Ecto neural progenitor cell (in vitro differentiated cells): ENCODE measurements at places on chromosomes 3 and 15.
A peak's percentile ranks its signal among the peaks of the same experiment; 100 is the strongest.

- DNase-seq, result no peak
Observed at GRCh38 chr3:177484926-177485325, 287.6 kb upstream of the TBL1XR1 start.

GRCh38 chr3:40899286-40899712 lies 300.0 kb upstream of the CTNNB1 start:
- no peak for DNase-seq

- no peak for DNase-seq
Observed at GRCh38 chr3:8303466-8303865, 198.2 kb upstream of the LMCD1 start.

GRCh38 chr15:69668039-69668705 lies 215.6 kb downstream of the RPLP1 start:
- DNase-seq, result no peak

GRCh38 chr3:32208447-32208846 lies 30.0 kb upstream of the CMTM8 start:
- DNase-seq, result no peak

DNA sequence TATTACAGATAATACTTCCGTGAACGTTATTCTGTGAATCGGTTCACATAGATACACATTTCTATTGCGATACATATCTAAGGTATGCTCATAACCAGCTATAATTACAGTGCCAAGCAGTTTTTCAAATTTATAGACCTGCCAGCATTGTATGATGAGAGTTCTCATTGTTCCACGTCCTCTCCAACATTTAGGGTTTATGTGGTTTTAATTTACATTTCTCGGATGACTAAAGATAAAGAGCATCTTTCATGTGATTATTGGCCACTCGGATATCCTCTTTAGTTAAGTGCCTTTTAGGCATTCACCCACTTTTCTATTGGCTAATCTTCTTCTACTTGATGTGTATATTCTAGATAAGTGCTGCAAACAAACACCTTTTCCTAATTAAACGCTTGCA lies 134.7 kb upstream of the CCDC54 start:
- no peak for DNase-seq

DNA sequence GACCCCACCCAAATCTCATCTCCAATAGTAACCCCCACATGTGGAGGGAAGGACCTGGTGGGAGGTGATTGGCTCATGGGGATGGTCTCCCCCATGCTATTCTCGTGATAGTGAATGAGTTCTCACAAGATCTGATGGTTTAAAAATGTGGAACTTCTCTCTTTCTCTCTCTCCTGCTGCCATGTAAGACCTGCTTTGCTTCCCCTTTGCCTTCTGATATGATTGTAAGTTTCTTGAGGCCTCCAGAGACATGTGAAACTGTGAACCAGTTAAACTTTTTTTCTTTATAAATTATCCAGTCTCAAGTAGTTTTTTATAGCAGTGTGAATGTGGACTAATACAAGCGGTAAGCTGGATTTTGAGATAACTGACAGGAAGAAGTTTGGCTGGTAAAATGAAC lies 60.3 kb upstream of the MBNL1 start:
- no peak for DNase-seq

DNA sequence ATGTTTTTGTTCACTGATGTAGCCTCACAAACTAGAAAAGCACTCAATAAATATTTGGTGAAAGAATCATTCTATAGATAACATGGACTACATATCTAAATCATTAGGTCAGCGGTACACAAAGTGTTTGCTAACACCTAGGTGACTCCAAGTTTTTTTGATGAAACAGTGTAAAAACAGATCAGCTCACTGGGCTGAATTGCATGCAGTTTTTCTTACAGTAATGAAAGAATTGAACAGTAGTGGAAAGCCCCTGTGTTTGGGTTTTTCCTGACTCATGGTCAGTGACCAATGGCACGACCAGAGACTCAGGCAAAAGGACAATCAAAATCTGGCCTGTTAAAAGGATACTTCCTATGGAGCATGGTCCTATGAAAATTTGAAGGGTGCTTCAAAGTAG lies 384.3 kb upstream of the EPHA6 start:
- DNase-seq, result no peak

GRCh38 chr3:14371573-14372474 lies 30.6 kb upstream of the SLC6A6 start:
- DNase-seq, result no peak

DNA sequence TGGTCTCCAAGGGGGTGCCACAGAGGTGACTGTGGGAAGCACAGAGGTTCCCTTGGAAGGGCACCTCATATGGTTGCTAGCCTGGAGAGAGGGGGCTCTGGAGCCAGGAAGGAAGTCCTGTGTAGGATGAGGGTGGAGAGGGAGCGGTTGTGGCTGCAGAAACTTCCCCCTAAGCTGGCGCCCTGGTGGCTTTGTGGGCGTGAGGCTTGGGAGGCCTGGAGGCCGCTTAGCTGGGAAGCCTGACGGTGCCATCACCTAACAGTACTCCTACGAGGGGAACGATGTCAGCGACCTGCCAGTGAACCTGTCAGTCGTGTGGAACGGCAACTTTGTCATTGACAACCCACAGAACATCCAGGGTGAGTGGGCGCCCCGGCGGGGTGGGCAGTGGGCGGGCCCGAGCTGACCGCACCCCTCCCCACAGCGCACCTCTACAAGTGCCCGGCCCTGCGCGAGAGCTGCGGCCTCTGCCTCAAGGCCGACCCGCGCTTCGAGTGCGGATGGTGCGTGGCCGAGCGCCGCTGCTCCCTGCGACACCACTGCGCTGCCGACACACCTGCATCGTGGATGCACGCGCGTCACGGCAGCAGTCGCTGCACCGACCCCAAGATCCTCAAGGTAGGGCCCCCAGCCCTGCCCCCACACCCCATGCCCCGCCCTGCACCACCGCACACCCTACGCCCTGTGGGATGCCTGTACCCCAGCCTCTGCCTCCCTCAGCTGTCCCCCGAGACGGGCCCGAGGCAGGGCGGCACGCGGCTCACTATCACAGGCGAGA lies 31.0 kb downstream of the PLXNA1 start:
- no peak for DNase-seq

DNA sequence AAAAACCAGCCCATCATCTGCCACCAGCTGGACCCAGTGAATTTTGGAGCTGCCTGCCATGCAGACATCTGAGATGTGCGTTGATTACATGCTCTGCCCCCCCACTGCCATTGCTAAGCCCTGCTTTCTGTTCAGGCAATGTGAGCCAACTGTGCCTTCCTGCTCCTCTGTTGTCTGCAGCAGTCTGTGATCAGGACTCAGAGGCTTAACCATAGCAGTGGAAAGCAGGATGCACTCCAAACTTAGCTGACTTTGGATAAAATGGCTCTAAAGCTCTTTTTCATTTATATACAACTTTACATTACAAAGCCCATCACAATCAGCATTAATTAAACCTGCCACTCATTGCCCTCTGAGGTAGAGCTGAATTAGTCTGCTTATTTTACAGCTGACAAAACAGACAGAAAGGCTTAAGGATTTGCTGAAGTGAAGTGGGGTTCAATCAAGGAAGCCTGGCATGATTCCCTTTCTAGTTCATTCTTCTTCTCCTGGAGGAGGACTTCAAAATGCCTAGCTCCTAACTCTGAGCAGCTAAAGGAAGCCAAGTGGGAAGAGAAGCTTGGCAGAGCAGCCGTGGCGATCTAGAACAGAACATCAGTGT lies 15.7 kb upstream of the RPS27L start:
- peak; percentile 54 for DNase-seq

- no peak for DNase-seq
Observed at GRCh38 chr15:56241374-56242105, 2.1 kb downstream of the RFX7 start.

DNA sequence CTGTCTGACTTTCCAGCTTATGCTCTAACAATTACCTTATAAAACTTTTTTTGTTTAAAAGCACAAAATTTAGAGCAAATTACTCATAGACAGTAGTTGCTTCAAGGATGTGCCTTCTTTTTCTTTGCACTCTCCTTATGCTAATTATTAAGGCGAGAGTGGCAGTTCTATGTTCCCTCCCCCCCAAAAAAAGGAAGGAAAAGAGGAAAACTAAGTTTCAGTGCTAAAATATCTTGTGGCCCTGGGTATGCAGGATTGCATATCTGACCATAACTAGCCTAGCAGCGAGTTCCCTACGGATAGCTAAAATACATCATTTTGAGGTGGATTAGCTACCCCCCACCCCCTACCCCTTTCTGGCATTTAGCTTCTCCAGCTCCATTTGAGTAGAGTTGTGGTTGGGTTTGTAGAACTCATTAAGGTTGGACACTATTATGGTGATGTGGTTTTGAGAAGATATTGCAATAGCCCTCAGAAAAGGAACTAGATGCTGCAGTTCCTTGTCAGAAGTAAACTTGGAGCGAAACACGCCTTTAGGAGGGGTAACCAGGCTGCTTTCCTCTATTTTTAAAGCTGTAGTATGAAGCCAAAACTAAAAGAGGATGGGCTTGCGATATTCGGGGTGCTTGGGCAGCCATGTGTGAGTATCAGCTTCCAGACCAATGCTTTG lies 174.6 kb downstream of the AKAP13 start:
- no peak for DNase-seq

DNA sequence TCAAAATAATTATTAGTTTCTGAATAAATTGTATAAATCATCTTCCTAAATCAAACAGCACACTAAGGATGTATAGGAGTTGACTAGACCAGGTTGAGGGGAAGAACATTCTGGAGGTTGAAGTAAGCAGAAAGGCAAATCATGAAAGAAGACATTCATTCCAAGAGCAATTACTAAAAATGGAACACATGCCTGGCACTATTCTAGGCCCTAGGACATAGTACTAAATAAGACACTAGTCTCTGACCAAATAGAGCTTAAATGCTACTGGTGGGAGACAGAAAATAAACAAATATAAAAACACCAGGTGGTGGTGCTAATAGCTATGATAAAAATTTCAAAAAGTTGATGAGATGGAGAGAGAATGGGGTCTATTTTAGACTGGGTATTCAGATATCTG lies 190.1 kb downstream of the TBC1D5 start:
- no peak for DNase-seq

GRCh38 chr3:155070932-155071387 lies 9.2 kb upstream of the MME start:
- no peak for DNase-seq

DNA sequence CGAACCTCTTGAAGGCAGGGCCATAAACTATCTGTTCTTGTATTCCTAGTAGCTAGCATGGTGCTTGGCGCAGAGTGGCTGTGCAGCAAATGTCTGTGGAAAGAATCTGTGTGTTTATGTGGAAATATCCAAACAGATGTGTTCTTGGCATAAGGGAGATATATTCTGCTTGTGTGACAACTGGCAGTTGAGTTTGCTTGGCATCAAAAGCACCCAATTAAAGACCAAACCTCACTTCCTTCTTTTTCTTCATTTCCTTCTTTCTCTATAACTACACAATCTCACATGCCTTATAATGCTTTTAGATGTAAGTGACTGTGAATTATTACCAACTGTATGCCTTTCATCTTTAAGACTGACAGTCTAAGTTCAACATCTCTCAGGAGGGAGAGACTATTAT lies 296.5 kb downstream of the SLC9A9 start:
- DNase-seq, result no peak

GRCh38 chr3:107150675-107151074 lies 226.6 kb upstream of the CCDC54 start:
- DNase-seq, result no peak
